ENCODE measurements at places on chromosomes 11 and 22.

- no peak for DNase-seq
These were observed 42.1 kb upstream of the JAM3 start for GRCh38 chr11:134026655-134027343.

DNA sequence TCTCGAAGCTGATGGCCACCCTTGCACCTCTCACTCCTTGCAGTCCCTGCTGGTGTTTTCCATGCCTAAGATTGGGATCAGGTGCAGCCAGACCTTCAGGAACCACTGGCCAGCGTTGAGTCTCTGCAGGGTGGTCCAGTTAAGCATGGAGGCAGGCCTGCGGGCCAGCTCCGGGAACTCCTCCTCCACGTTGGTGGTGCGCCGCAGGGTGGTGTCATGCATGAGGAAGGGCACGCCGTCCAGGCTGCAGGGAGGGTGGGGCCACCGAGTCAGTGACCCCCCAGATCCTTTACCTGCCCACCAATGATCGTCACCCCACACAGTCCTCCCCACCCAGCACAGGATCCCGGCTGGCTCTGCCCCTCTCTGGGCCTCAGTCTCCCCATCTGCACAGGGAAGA, 10.0 kb upstream of the KLHL35 start:
- no peak for DNase-seq

DNA sequence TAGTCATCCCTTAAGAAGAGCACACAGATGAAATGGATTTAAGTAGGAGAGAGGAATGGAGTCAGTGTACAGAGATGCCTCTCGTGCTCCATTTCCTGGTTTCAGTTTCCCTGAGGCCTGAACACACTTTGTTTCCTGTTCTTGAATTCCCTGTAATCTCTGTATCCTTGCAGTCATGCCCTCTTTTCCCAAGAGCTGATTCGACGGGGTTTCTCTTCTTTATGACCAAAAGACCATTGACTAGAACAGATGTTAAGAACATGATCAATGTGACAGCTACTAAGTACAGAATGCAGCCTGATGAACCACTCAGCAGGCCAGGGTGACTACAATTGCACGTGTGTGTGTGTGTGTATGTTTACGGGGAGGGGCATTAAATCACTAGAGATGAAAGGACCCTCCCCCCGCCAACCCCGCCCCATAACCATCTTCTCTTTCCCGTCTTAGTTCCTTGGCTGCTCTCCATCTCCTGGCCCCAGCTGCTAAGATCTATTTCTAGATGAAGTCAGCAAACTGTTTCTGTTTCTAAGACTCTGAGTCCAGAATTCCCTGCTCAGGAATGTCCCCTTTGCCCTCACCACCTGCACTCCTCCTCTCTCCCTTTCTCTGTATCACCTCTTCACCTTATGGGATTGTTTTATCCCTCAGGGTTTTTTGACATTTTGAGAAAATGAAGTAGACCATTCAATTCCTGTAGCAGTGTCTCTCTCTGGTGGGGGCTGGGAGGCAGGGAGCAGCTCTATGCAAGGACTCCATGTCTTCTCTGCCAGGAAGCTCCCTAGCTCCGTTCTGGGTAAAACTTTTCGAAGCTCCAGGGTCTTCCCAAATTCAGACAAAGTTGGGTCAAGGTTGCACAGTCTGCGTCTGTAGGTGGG, 26.0 kb downstream of the SLC22A6 start:
- DNase-seq = no peak

GRCh38 chr11:10611979-10612862, 43.8 kb upstream of the LYVE1 start:
- DNase-seq = no peak

GRCh38 chr11:66956689-66957290, 1.4 kb downstream of the PC start:
- DNase-seq = no peak

DNA sequence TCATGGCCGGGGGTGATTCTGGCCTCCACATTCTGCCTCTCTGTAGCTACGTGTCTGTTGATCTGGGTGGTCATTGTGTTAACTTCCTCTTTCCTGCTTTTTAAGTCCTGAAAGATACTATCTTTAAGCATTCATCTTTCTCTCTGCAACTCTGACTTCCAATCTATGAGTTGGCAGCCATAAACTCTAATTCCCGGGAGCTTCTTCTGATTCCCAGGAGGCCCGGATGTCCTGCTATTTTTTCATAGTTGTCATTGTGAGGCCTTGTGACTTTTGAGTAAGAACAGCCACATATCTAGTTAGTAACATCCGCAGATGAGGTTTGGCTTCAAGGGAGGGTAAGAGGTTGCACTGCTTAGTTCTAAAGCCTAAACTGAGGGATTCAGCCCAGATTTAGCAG, 107.8 kb downstream of the SYN3 start:
- no peak for DNase-seq

GRCh38 chr11:57290288-57290687, 34.5 kb downstream of the TNKS1BP1 start:
- DNase-seq = no peak

- no peak for DNase-seq
These were observed 13.9 kb downstream of the APOBEC3H start for GRCh38 chr22:39110631-39111561.

DNA sequence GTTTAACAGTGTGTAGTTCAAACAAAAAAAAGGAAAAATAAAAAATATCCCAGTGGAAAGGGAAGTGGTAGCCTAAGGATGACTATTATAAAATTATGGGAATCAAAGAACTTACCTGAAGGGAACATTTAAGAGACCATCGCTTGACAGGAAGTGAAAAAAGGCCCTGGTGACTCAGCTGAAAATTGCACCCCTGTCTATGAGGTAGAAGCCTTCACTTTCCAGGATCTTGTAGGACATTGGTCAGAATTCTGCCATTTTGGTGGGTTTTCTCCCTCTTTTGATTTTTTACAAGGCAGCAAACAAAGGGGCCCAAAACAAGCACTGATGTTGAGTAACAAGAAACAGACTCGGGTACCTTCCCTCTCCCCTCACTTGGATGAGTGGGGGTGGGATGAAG, 15.6 kb downstream of the DDX17 start:
- no peak for DNase-seq

GRCh38 chr11:75420224-75421034, 12.6 kb downstream of the KLHL35 start:
- no peak for DNase-seq

DNA sequence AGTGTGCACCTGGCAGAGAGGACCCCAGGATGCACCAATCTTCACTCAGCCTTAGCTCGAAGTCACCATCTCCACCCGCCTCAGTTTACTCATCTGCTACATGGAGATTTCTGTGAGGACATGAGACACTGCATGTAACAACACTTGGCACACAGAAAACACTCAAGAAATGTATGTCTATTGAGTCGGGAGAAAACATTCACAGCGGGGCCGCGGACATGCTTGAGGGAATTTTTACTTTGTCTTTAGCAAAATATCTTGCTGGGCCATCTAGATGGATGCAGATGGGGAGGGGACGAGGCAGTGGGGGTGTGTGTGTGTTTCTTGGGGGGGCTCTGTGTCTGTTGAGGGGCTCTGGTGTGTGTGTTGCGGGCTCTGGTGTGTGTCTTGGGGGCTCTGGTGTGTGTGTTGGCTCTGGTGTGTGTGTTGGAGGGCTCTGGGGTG, 28.4 kb upstream of the RFPL3 start:
- DNase-seq = no peak

GRCh38 chr11:74397501-74398243, 561 bp downstream of the PGM2L1 start:
- peak; percentile 42 for DNase-seq

DNA sequence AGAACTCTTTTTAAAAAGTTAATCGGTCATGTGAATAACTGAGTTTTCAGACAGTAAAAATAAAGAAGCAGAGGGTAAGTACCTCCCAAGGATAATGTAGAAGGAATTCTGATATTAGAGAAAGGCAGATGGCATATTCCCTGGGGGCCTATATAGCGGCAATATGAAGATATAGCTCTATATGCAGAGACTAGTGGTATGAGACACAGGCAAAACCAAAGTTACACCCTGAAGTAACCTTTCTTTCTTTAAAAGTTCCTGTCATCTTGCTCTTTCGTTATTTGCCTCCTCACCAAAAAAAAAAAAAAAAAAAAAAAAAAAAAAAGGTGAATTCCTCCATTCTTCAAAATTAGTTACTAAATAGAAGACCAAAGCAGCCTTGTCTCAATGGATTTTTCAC, 76.2 kb upstream of the ARHGAP32 start:
- DNase-seq = no peak

- DNase-seq = no peak
These were observed at the start of gene DESI1 for GRCh38 chr22:41620589-41621098. Gene DESI1, minus strand, starts transcription at chr22:41621043. Its CDS starts 204 bp downstream, at chr22:41620839.

GRCh38 chr11:71418643-71419042, 29.6 kb downstream of the DHCR7 start:
- DNase-seq = peak; percentile 57

- no peak for DNase-seq
These were observed 553.0 kb downstream of the JRKL start for GRCh38 chr11:96942855-96943254.

- no peak for DNase-seq
These were observed 971 bp downstream of the TUBGCP6 start for GRCh38 chr22:50243685-50244419.

GRCh38 chr11:35391922-35392688, 27.3 kb downstream of the SLC1A2 start:
- DNase-seq = peak; percentile 78

DNA sequence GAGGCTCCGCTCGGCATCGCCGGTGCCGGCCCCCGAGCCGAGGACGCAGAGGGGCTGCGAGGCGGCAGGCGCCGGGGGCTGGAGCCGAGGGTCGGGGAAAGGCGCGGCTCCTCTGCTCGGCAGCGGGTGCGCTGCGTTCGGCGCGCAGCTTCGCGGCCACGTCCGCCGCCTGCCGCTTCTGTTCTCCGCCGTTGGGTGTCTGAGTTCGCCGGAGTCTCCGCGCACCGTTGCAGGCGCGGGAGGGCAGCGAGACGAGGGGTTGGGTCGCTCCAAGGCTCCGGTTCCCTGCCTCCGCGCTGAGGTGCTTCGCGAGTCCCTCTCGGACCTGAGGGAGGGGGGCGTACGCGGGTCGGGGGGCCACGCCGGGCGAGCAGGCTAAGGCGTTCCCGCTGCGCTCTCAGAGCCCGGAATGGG, 347 bp downstream of the MN1 start:
- DNase-seq = no peak

DNA sequence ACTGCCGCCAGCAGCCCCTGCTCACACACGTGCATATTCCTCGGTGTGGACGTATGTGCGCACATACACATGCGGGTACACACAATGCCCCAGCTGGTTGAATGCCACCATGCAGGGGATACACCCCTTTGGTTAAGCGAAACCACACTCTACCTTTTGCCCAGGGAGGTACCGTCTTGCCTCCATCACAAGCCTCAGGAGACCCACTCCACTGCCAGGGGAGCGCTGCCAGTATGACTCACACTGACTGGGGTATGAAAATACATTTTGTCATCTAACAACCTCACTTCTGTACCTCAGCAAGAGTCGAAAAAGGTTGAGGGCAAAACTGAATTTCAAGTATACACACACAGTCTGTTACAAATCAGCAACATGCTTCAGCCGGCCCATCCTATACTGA, 39.4 kb downstream of the TMEM45B start:
- no peak for DNase-seq

DNA sequence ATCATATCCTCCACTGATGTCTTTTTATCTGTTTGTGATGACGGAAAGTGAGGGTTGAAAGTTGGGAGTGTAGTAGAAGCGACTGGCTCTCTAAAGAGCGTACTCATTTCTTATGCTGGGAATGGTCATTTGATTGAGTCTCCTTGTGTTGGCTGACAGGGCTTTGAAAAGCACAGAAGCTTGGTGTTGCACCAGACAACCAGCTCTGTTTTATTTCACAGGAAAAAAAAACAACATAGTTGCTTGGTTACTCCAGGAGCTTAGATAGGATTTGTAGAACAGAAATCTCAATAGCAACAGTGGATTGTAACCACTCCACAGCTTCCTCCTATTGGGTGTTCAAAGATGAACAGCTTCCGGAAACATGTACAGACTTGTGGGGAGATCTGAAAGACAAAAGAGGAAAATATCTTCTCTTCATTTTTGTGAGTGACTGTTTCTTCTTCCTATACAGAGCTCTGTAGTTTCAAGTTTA, 2.7 kb downstream of the RBM14 start:
- no peak for DNase-seq

DNA sequence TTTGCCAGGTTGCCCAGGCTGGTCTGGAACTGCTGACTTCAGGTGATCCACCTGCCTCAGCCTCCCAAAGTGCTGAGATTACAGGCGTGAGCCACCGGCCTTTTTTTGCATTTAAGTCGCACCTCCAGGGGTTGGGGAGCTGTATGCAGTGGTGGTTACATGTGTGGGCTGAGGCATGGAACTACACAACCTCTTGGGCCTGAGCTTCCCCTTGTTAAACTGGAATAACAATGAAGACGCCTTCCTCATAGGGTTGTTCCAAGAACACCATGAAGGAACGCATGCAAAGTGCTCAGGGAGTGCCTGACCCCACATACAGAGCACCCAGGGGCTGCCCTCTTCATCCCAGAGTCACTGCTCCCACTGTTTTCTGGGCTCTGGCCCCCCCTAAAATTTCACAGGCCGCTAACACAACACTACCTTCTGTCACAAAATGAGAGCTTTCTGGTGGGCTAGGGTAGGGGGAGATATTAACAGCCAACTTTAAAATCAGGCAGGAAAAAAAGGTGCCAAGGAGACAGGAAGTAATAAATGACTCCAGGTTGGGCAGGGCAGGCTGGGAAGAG, 1.3 kb upstream of the FAM118A start:
- DNase-seq = no peak

GRCh38 chr22:45878901-45879551, 97.9 kb downstream of the WNT7B start:
- DNase-seq = no peak

- no peak for DNase-seq
These were observed 22.1 kb downstream of the SRPRA start for GRCh38 chr11:126246636-126247035.

DNA sequence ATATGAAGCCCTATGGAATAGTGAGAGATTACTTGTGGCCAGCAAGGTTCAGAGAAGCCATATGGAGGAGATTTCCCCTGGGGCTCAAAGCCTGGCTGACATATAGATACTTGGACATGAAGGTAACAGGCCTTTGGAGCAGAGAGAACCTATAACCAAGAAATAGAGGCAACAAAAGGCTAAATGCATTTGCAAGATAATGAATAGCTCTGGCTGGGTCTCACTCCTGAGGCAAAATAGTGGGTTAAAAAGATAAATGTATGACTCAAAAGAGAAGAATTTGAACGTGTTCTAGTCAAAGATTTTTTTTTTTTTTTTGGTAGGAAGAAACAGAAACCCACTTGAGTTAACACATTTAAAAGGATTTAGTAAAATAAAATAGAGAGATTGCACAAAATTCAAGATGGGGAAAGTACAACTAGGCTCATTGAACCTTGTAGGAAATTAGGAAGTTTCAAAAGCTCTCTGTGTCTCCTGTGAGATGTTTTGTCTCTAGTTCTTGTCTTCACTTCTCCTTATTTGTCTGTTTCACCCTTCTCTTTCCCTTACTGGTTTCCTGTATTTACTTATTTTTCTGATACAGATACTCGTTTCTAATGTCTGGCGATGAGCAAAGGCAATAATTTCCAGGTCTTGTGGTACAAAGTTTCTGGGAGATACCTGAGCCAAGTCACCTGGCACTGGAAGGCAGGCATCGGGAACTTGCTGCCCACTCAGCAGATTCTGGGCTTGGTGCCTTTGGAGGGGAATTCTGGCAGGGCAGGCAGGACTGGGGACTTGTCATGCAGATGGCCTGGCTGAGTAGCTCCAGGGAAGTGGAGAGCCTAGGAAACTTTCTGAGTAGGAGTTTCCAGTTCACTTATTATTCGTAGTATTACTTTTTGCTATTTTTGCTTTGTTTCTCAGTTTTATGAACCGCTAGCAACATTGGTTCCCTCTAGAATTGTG, 49.2 kb upstream of the SESN3 start:
- peak; percentile 22 for DNase-seq

All from GM06990 (cell line).